ENCODE measurements at places on chromosomes 1 and 21.

DNA sequence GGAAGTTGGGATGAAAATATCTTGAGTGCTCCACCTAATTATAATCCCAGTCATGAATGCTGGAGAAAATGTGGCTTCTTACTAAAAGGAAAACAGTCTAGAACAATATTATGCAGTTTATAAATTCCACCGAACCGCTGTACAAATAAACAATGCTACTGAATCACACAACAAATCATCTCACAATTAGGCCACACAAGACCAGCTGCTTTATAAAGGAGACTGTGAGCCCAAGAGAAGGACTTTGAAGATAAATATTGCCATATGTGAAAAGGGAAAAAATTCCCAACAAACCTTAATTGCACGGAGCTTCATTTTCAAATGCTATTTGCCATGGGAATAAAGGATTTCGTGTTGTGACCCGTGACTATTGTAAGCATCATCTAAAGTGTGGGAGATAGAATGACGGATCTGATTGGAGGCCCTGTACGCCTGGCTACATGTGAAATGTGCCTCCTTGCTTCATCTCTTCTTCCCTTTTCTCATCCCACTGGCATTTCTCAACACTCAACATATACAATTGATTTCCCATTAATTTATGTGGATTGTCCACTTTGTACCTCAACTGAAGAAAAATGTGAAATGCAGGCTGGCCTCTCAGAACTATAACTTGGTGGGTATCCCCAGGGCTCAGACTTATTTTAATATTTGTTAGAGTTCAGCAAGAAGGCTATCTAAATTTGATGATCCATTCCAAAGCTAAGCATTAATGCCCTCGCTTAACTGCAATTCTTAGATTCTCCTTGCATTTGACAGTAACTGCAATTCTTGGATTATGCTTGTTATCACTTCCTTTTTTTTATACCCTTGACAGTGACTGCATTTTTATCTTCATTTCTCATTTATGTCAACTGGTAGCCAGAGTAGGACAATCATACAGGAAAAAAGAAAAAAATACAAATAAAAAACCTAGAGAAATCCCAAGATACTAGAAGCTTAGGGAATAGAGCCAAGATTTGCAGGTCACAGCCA, 122.3 kb downstream of the TGFB2 start:
- no peak for DNase-seq

- DNase-seq, result no peak
Observed at GRCh38 chr1:220910021-220910420, 30.8 kb downstream of the HLX start.

DNA sequence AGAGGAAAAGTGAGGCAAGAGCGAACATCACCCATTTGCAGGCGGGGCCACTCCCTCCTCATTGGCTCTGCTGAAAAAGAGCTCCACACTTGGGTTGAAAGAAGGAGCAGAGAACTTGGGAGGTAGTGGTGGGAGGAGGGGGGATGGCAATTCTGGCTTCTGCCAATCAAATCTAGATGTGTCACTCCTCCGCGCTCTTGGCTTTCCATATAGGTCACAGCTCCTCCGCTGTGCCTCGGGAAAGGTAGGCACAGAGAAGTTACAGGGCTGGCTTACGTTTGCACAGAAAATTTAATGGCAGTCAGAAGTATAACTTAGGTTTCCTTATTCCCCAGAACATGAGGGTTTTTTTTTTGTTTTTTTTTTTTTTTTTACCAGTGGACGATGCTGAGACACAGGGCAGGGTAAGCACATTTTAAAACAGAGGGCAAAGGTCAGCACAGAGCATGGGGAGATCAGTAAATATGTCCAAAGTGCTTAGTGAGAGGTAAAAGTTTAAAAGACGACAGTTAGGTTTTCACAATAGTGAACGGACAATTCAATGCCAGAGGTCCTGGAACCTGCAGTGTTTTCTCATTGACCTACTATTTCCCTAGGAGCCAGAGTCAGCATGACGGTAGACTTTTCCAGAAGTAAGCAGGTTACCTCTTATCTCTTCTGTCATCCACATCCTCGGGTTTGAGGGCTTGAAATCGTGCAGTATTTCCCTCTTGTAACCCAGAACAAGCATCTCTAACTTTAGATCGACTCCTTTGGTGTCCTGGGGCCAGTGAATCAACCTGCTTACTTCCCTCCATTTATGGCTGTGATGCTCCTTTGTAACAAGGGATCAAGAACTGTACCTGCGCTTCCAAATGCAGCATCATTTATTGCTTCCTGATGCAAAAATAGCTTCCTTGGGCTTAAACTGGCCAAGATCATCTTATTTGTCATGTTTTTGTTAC, 258.9 kb upstream of the PROX1 start:
- no peak for DNase-seq

- no peak for DNase-seq
Observed at GRCh38 chr1:159200769-159201168, 3.9 kb upstream of the ACKR1 start.

GRCh38 chr1:226640321-226641136, 92.0 kb downstream of the STUM start:
- no peak for DNase-seq

GRCh38 chr1:107831921-107832320, 133.1 kb downstream of the VAV3 start:
- DNase-seq, result no peak

DNA sequence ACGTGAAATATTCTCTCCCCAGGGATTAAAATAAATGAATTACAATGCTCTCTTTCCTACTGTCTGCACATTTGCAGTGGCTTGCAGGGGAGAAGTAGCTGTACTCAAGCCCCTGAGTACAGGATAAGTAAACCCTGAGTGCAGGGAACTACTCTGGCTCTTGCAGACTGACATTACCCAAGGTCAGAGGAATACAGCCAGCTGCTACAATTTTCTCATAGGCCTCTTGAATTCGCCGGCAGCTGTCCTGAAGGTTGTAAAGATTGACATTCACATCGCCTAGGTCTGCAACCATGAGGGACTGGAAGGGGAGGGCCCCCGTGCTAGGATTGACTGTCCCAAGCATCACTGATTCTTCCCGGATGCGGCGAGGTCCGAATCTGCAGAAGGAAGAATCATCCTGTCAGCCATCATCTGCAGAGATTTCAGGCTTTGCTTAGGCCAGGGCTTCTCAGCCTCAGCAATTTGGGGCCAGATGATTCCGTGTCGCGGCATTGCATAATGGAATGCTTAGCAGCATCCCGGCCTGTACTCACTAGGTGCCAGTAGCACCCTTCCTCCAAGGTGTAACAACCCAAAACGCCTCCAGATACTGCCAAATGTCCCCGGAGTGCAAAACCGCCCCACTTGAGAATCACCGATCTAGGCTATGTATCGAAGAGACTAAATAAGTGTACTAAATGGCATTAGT, 1.7 kb downstream of the AGMAT start:
- no peak for DNase-seq

GRCh38 chr1:185495007-185495406, 178.0 kb upstream of the IVNS1ABP start:
- no peak for DNase-seq

GRCh38 chr1:1032424-1032823, 12.5 kb downstream of the AGRN start:
- no peak for DNase-seq

- DNase-seq, result no peak
Observed at GRCh38 chr1:40980068-40980452, 564 bp downstream of the CTPS1 start.

DNA sequence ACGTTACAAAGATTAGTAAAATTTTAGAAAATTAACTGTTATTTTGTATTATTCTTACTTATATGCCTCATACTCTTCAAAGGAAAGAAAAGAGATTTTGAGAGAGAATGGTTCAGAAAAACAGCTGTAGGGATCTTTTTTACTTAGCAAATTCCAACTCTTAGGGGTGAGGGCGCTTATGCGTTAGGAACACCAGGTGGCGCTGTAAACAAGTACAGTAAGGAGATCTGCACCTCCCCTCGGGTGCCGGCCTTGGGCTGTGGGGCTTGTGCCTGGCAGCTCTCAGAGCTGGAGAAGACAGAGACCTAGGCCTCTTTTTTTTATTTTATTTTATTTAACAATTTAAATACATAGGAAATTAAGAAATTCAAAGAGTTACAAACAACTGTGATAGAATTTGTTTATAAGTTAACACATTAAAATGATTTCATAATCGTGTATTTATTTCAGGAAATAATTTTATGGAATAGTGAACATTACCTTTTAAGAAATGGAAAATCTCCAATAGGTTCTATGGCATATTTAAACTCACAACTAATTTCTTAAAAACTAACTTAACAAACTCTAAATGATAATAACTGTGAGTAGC, 32.6 kb downstream of the UTP25 start:
- DNase-seq, result peak; percentile 81

DNA sequence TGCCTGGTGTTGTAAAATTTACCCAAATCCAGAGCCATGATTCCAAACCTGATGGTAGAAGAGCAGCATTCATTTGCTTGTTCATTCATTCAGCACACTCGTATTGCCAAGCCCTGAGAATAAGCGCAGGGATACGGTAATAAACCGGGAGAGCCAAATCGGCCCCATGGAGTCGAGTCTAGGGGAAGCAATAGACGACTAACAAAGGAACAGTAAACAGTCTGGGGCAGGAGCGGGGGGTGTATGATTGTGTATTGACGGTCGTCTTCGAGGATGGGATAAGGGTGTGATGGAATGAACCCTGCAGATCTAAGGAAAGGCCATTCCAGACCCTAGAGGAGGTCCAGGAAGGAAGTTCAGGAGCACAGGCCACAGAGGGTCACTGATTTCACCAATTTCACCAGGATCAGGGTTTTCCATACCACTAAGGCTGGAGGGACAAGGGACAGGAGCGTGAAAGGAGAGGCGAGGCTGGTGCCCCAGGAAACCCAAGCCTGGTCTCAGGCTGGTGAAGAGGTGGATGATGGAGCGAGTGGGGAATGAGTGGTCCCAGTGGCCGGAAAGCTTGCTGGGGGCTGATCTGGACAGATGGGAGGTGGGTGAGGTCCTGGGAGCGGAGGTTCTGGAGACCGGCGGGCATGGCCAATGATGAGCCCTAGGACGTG, 61.1 kb upstream of the PDE9A start:
- no peak for DNase-seq

GRCh38 chr21:36626791-36627190, 72.1 kb upstream of the SIM2 start:
- DNase-seq, result no peak

GRCh38 chr1:3795453-3796214, 664 bp downstream of the LRRC47 start:
- DNase-seq, result no peak

- no peak for DNase-seq
Observed at GRCh38 chr1:183753464-183753891, 51.4 kb upstream of the RGL1 start.

DNA sequence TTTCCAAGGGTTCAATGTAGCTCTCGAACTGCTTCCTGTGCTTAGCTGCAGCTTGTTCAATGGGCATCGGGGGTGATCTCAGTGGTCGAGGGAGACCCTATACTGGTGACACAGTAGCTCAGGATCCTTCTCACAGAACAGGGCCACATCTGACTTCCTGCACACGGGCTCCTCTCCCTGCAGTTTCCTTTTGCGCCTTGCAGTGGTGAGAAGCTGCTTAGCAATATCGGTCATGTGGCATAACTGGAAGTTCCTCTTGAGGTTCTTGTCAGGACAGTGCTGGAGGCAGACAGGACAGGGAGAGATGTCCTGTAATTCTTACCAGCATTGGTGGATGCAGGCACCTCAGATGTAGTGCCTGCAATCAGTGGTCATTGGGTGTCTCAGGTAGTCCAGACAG, 140.5 kb upstream of the MAP1LC3C start:
- DNase-seq, result no peak

- DNase-seq, result no peak
Observed at GRCh38 chr1:56304975-56305374, 274.4 kb downstream of the PLPP3 start.

- no peak for DNase-seq
Observed at GRCh38 chr1:156493154-156493631, 7.4 kb downstream of the MEF2D start.

- DNase-seq, result peak; percentile 29
Observed at GRCh38 chr1:206471415-206471801, 1.1 kb downstream of the IKBKE start.

DNA sequence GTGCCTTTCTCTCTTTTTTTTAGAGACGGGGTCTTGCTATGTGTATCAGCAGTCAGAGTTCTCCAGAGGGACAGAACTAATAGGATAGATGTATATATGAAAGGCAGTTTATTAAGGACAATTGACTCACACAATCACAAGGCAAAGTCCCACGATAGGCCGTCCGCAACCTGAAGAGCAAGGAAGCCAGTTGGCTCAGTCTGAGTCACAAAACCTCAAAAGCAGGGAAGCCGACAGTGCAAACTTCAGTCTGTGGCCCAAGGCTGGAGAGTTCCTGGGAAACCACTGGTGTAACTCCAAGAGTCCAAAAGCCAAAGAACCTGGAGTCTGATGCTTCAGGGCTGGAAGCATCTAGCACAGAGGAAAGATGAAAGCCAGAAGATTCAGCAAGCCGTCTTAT, 16.3 kb upstream of the H3-3A start:
- no peak for DNase-seq

DNA sequence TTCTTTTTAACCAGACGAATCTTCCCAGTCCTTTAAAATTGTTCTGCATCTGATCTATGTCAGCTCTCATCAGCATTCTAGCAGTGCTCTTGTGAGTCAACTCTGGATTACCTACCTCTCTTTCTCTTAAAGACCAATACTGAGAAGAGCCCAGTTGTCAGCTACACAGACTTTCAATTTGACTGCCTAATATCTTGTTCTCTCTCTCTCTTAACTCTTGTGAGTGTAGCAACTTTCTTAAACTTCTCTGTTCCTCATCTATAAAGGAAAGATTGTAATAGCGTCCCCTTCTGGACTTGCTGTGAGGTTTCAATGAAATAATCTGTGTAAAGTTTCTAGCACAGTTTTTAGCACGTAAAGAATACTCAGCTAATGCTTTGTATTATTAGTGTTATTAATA, 499.3 kb upstream of the ADAMTS5 start:
- DNase-seq, result no peak

GRCh38 chr21:26164311-26164710, 6.3 kb downstream of the APP start:
- DNase-seq, result no peak

- no peak for DNase-seq
Observed at GRCh38 chr21:33531007-33531406, 10.9 kb downstream of the GART start.

- DNase-seq, result no peak
Observed at GRCh38 chr1:10471411-10472219, 714 bp downstream of the DFFA start.

GRCh38 chr1:33781652-33782051, 82.2 kb upstream of the HMGB4 start:
- no peak for DNase-seq

GRCh38 chr1:23341931-23342692, 2.0 kb downstream of the HNRNPR start:
- DNase-seq, result no peak

DNA sequence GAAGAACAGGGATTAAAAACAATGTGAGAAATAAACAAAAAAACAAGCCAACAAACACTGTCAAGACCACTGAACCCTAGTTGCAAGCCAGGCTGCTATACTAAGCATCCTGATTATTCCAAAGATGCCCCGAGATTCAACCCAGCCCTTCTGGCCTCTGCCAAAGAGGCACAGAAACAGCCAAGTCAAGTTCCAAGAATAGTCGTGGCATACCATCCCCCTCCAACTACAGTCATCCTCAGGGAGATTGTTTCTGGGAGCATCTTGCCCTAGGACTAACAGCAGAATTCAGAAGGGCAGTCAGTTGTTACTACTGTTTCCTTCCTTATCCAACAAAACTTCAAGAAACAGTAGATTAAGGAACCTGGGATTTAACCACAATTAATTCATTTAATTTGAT, 52.3 kb downstream of the ABL2 start:
- DNase-seq, result no peak

- no peak for DNase-seq
Observed at GRCh38 chr1:233972951-233973635, 68.6 kb downstream of the SLC35F3 start.

All from activated CD4-positive, alpha-beta T cell treated with anti-CD3 and anti-CD28 coated beads, Interleukin-2, amount 50 U/mL, for 48 hours (primary cell).